ENCODE measurements at places on chromosomes 1 and 21.

- DNase-seq = no peak
Measured at GRCh38 chr1:243740255-243740999, 109.6 kb downstream of the AKT3 start.

GRCh38 chr1:82395440-82395839, 594.7 kb downstream of the ADGRL2 start:
- no peak for DNase-seq

GRCh38 chr1:178938959-178939317, 68.1 kb upstream of the ANGPTL1 start:
- DNase-seq = no peak

DNA sequence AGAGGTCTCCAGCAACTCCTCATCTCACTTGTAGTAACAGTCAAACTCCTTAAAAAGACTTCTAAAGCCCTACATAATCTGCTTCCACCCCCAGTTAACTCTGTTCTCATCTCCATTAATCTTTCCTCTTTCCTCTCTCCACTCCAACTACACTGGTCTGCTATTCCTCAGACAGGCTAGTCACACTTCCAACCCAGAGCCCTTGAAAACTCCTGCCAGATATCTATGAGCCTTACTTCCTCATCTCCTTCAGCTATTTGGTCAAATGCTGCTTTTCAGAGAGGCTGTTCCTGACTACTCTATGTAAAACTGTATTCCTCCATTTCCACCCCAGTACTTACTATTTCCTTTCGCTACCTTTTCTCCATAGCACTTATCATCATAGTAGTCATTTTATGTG, 24.4 kb downstream of the PCP4L1 start:
- DNase-seq = no peak

All from NCI-H146 (cell line).